ENCODE measurements at places on chromosomes 3 and 15.

- DNase-seq: peak; percentile 33
Measured at GRCh38 chr3:187669675-187670504, at the start of gene SST. TSS of gene SST (minus strand) at chr3:187670394. CDS start at chr3:187670291, 103 bp downstream.

DNA sequence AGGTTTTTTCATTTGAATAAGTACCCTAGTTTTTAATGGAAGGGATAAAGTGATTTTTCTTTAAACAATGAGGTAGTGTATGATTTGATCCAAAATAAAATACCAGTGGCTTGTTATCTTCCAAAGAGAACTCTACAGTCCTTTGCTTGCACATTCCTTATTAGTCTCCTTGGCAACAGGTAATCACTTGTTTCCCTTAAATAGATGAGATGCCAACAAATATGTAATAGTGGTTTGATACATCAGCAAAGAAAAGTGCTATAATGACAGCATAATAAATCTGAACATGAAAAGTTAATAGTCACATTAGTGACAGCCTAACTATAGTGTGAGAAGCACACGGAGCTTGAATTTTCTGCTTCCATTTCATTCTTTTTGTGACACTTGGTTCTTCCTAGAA, 360.2 kb downstream of the ZNF385D start:
- no peak for DNase-seq

DNA sequence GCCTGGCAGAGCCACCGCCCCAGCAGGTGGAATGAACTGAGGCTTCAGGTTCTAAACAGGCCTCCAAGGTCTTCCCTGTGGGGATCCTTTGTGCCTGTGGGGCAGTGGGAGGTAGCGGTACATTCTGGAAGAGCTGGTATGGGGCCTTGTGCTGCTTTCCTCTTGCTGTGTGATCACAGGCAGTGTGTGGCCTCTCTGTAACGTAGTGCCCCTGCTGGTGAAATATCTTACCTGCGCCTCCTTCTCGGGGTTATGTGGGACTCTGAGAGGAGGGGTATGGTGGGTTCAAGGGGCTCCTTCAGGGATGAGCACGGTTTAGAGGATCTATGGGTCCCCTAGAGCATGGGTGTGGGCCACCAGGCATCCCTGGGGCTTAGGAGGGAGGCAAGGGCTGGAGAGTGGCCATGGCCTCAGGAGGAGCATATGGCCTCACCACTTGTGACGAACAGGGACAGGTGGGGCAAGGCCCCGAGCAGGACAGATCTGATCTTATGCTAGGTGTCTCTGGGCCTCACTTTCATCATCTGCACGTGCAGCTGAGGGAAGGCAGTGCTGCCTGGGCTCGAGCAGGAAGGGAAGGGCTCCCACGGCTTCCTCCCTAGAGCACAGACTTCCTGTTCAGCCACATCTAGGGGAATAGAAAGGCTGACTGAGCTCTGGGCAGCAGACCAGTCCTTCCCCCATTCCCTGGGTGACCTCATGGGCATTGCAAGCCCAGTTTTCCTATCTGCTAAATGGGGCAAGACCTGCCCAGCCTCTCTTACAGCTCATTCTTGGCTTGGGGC, 1.9 kb upstream of the ALS2CL start:
- DNase-seq: no peak

GRCh38 chr3:4595710-4596113, 102.6 kb downstream of the ITPR1 start:
- DNase-seq: no peak

DNA sequence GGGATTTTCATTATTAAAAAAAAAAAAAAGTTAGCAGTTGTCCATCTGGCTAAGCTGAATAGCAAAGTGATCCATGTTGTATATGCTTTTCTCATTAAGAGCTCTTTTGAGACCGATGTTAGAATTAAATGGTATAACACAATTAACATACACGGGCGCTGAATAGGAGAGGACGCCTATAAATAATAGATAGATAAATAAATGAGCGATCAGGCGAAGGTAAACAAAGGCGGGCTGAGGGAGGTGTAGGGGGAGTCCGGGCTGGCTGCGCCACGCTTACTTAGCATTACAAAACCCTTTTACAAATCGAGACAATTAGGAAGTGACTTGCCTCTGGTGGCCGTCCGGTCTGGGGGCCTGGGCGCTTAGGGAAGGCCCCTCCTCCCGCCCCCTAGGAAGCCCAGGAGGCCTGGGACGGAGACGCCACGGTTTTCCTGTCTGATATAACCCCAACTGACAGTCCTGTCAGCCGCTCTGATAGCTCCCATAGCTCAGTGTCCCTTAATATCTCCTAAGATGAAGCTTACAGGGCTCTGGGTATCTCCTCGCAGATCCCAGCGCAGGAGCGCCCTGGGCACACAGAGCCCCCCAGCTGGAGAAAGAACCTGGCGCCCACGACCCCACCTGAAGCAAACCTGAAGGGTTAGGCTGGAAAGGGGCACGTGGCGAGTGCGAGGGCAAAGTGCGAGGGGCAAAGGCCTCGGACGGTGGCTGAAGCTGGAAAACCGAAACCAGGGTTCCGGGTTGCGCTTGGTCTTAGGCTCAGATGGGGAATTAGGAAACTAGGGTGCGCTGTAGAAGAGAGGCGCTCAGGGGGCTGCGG, 3.6 kb downstream of the SOX14 start:
- DNase-seq: no peak

DNA sequence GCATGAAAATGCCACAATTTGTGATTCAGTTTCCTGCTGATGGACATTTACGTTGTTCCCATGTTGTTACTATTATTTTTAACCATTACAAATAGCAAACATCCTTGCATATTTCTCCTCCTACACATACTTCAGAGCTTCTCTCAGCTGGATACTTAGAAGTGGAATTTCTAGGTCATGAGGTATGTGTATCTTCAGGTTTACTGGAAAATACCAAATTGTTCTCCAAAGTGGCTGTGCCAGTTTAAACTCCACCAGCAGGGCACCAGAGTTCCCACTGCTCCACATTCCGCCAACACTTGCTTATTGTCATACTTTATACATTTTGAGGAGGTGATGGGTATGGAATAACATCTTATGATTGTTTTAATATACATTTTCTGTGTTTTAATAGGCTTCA, 45.7 kb downstream of the PRR23E start:
- DNase-seq: no peak

DNA sequence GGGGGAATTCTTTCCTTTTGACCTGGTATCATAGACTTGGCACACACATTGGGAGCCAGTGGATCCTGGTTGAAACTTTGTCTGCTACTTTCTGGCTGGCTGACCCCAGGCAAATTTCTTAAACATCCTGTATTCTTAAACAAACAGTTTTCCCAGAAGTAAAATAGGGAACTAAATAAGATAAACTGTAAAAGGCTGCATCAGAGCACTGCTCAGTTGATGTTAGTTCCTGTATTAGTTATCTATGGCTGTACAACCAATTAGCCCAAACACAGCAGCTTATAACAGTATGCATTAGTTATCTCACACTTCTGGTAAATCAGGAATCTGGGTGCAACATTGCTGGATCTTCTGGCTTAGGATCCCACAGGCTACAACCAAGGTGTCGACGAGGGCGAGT, 73.1 kb upstream of the SLCO3A1 start:
- DNase-seq: no peak
